ENCODE measurements at places on chromosomes 4 and X.

- DNase-seq, result no peak
Measured at GRCh38 chr4:175714686-175715085, 97.4 kb downstream of the GPM6A start.

DNA sequence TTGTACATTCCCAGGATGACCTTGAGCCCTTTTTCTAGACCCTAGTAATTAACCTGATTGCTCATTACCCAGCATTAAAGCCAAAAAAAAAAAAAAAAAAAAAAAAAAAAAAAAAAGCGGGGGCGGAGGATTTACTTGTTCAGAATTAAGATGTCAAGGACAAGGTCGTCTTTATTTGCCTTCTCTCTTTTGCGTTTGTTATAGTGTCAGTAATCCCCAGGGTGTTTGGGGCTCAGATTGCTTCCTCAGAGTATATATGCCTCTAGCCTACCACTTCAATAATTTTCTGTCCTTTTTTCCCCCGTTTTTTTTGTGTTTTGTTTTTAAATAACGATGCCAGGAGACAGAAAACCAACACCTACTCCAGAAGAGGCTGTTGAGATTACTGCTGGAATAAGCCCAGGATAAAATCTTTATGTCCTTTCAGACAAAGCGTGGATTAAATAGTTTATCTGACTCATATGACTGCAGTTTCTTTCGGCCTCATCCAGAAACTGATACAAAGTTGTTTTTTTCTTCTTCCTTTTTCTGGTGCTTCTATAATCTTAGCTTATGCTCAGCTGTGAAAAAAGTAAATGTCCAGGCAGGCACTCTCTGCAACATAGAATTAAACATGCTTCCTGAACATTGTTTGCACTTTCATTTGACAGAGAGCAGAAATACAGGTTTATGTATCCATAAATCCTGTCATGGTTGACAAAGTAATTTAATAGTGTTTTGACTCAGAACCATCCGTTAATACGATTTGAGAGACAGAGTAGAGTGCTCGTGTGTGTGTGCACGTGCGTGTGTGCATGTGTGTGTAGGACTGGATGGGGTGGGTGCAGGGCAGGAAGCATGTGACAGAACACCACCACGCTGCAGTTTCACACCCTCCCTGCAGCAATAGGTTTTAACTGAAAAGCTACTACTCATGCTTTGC, 138.6 kb downstream of the AFF1 start:
- peak; percentile 59 for DNase-seq

DNA sequence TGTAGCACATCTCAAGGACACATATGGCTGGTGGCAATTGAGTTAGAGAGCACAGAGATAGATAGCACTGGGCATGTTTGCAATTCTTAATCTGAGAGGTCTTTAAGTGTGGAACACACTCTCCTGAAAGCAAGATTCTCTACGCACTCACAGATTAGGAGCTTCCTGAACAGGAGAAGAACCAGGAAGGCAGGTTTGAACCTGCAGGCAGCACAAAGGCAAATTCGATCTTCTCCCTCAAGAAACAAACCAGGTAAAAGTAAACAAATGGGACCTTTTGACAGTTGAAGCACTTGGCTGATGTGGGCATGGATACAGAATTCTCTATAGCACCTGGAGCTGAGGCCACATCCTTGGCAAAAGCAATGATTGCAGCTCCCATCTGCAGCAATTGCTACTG, 24.3 kb downstream of the HS3ST1 start:
- DNase-seq, result no peak

- DNase-seq, result no peak
Measured at GRCh38 chr4:48223633-48224295, 45.9 kb downstream of the TEC start.

DNA sequence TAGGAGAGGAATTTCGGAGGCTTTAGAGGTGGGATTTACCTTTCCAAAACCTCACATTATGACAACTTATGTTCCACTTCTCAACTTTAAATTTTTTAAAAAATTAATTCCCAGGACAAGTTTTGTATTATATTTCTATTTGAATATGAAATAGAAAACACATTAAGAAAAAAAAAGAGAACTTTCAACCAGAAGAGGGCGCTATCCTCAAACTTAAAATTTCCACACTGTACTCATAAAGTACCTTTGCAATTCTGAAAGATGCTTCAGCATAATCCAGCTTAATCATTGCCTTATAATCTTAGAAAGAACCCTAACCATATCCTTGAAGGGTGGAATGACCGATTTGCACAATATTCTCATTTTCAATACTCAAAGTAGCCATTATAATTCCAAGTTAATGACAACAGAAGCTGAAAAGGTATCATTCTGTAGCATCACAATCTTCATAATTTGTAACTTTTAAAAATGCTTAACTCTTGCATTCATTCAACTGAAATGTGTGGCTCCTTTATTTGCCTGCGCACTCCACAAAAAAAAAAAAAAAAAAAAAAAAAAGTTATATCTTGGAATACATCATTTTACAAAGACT, 158.0 kb downstream of the KCNIP4 start:
- no peak for DNase-seq

GRCh38 chr4:40121515-40121914, 64.9 kb downstream of the N4BP2 start:
- DNase-seq, result no peak

DNA sequence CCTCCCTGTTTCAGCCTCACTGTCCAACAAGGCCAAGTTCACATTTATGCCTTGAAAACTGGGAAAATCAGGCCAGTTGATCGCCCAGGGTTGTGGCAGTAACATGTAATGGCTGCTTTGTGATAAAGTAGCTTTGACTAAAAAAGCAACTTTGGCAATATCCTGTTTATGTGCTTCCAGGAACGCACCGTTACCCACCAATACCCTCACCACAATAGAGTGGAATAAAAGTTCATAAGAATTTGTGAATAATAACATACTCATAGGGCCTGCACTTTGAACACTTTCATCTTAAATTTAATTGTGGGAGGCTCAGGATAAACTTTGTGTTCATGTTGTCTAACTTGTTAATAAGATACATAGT, 80.7 kb upstream of the MAML3 start:
- no peak for DNase-seq

GRCh38 chr4:65089666-65090065, 580.6 kb downstream of the EPHA5 start:
- DNase-seq, result no peak

- DNase-seq, result no peak
Measured at GRCh38 chrX:131607792-131608369, 64.0 kb downstream of the OR13H1 start.

- peak; percentile 62 for DNase-seq
Measured at GRCh38 chr4:16227462-16227868, 1.2 kb upstream of the TAPT1 start.

GRCh38 chr4:26891054-26891453, 30.4 kb downstream of the STIM2 start:
- DNase-seq, result no peak

- no peak for DNase-seq
Measured at GRCh38 chr4:141311246-141312204, 90.8 kb downstream of the ZNF330 start.

- DNase-seq, result no peak
Measured at GRCh38 chrX:7542587-7543380, 300.2 kb upstream of the VCX start.

GRCh38 chrX:97102938-97103337, 219.2 kb downstream of the RPA4 start:
- no peak for DNase-seq

All from colonic mucosa (tissue), 4 donors.